Activated T-helper 1 cell treated with anti-CD3 and anti-CD28 coated beads, Interleukin-2, amount 50 U/mL, for 16 hours (primary cell): ENCODE measurements at places on chromosomes 3 and 15.

- no peak for DNase-seq
Measured at GRCh38 chr15:32060706-32061105, 30.4 kb downstream of the CHRNA7 start.

- no peak for DNase-seq
Measured at GRCh38 chr3:162538906-162539305, 1042.3 kb downstream of the OTOL1 start.

DNA sequence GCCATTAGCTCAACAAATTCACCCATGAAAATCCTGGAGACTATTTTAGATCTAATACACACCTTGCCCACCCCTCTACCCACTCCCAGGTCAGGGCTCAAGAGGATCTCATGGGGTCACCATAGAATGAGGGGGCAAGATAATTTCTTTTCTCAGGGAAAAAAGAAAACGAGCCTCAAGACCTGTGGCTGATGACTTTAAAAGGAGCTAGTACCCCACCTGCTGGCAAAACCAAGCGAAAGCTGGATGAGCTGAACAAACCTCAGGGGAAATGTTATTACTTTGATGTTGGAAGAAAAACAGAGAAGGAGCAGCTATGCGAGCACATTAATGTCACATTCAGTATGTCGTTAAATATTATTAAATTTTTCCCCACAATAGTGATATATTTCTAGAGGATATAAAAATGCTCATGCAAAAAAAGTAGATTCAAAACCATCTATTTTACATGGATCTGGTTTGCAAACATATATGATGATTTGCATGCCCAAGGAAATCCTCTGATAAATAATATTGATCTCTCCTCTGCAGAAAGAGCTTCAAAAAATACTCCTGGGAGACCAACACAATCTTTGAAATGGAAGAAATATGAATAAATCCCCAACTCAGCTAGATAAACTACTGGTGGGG is 37.7 kb downstream of the PLD1 start:
- DNase-seq = no peak

GRCh38 chr15:42602501-42602900 is 27.1 kb downstream of the STARD9 start:
- DNase-seq = no peak

DNA sequence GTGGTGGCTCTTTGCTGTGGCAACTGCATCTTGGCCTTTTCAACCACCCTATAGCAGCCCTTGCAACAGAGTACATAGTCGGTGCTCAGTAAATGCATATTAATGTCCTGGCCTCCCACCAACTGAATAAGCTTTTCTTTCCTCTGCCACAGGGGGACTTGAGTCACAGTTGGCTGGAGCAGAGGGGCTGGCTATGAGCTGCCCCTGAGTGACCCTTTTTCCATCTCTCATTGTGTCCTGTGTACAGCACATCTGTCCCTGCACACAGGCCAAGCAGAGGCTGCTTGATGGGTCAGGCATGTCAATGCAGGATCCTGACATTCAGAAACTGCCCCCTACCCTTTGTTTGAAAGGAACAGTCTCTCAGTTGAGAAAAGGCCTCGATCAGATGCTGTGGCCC is 22.4 kb downstream of the SPSB4 start:
- no peak for DNase-seq

DNA sequence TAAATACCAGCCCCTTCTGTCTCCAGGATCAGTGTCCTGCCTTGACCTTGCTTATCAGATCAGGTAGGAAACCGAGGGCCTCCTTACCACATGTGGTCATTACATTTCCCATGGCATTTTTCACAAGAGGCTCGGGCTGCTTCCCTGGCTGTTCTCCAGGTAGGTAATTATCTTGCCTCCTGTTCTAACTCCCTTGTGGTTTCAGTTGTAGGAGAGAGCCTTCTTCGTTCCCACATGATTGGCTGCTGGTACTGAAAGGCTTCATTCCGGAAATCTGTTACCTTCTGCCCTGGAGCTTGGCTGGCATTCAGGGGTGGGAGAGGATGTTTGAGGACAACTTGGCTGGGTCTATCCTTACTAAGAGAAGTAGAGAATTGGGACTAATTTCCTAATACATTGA is 46.8 kb upstream of the RORA start:
- no peak for DNase-seq
